Type B pancreatic cell (in vitro differentiated cells): ENCODE measurements at places on chromosomes 3 and 15. TPM values are rescaled to one million over a fixed set of nuclear protein-coding genes. Genes with fewer than 3 reads are reported as not detected.

- no peaks in the 10 kb centered on the region for H3K4me1 ChIP-seq
- peaks cover 54% of the 10 kb centered on the region for H3K27me3 ChIP-seq
- no peak overlapping the region for H3K4me3 ChIP-seq
- no peak overlapping the region for H3K27ac ChIP-seq
- DNase-seq = no peak
- H3K36me3 ChIP-seq = no peaks in the 10 kb centered on the region
Observed at GRCh38 chr3:38636881-38637280, 12.6 kb downstream of the SCN5A start.

The AVEN gene
- total RNA-seq = 6.6 and 10.4 TPM in 2 replicates

DNA sequence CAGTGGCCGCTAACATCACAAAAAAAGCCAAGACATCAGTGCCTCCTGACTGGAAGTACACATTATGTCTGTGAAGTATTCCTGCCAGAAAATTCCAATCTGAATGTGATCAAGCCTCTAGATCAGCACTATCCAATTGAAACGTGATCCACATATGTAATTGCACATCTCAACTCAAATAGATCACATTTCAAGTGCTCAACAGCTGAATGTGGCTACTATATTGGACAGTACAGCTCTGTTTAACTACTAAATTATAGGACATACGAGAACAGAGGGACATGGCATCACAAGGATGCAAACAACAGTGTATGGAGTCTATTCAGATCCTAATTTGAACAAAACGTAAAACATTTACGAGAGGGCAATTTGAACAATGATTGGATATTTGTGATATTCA, 542 bp upstream of the UBAP1L start:
- no peak overlapping the region for H3K27ac ChIP-seq
- H3K36me3 ChIP-seq = peaks cover 49% of the 10 kb centered on the region
- H3K4me3 ChIP-seq = no peak overlapping the region
- H3K4me1 ChIP-seq = peaks cover 14% of the 10 kb centered on the region
- no peak for DNase-seq
- H3K27me3 ChIP-seq = no peaks in the 10 kb centered on the region

DNA sequence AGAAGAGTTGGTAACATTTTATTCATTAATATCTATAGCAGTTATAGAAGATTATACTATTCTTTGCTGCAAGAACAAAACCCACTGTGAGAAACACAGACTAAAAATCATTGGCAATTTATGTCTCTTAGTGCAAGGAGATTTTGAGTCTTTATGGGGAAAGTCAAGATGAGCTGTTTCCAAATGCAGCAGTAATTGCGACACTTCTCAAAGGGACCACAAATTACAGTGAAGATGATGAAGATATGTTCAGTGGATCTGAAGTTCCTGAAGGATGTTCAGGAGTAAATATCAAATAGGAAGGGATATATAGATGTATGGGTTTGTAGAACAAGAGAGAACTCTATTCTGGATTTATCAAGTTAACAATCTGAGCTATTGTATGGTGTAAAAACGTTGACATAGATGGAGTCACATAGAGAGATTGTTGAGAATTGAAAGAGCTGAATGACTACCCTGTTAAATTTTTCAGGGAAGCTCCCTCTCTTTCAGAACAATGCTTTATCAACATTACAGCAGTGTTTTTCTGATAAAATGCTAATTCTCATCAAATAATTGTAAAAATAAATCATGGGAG, 71.8 kb downstream of the DTWD1 start:
- H3K4me3 ChIP-seq = no peak overlapping the region
- no peak for DNase-seq
- H3K27me3 ChIP-seq = no peaks in the 10 kb centered on the region
- H3K27ac ChIP-seq = no peak overlapping the region
- H3K4me1 ChIP-seq = no peaks in the 10 kb centered on the region

The SCAMP5 gene
- total RNA-seq = 38.1 and 41.8 TPM in 2 replicates

The RLBP1 gene
- total RNA-seq = not detected in 2 replicates

GRCh38 chr15:85906640-85907039, 111.9 kb upstream of the KLHL25 start:
- no peak overlapping the region for H3K4me3 ChIP-seq
- H3K27me3 ChIP-seq = peaks cover 15% of the 10 kb centered on the region
- no peak overlapping the region for H3K27ac ChIP-seq
- no peaks in the 10 kb centered on the region for H3K36me3 ChIP-seq

The SI gene
- total RNA-seq = 4.7 and 8.4 TPM in 2 replicates

The AP4E1 gene
- 7.8 and 10.1 TPM in 2 replicates for total RNA-seq

The SCN11A gene
- total RNA-seq = 0.21 and 1.4 TPM in 2 replicates

DNA sequence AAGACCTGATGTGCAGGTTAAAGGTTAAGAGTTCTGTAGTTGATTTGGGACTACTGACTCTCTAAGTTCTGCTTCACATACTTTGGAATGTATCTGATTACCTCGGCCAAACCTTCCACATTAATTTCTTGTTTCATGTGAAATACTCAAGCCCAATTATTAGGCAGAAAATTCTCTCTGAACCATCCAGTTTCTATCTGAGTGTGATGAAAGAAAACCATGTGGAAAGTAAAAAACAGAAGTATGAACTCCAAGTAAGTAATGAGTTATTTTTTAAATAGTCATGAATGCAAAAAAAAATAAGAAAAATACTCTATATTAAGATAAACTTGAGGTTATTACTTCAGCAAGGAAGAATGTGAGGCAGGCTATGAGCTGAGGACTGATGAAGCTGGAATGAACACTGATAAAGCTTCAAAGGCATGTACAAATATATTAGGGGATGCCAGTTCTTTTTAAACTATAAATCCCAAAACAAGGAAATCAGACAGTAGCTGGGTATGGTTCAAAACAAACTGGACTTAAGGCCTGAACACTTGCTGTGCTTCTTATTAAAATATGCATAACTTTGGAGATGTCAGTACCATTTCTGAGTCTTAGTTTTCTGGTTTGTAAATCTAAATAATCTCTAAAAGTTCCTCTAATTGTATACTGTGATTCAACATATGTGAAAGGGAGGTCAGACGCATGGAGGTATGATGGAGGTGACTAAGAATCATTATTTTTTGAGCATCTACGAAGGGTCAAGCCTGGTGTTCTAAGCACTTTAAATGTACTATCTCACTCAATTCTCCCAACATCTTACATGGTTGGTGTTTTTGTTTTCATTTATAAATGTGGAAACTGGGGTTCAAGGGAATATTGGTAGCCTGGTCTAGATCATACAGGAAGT, 59.6 kb downstream of the COL6A6 start:
- DNase-seq = no peak
- peaks cover 24% of the 10 kb centered on the region for H3K27me3 ChIP-seq
- no peak overlapping the region for H3K4me3 ChIP-seq

The FGF7 gene
- 3.0 and 7.8 TPM in 2 replicates for total RNA-seq

GRCh38 chr3:71986606-71987005, 201.7 kb upstream of the PROK2 start:
- no peaks in the 10 kb centered on the region for H3K27me3 ChIP-seq
- no peak overlapping the region for H3K4me3 ChIP-seq
- peaks cover 5% of the 10 kb centered on the region for H3K4me1 ChIP-seq
- no peak overlapping the region for H3K27ac ChIP-seq
- no peak for DNase-seq

- H3K27ac ChIP-seq = no peak overlapping the region
- no peak for DNase-seq
- H3K4me3 ChIP-seq = no peak overlapping the region
Observed at GRCh38 chr3:128307781-128308469, 154.6 kb downstream of the EEFSEC start.

DNA sequence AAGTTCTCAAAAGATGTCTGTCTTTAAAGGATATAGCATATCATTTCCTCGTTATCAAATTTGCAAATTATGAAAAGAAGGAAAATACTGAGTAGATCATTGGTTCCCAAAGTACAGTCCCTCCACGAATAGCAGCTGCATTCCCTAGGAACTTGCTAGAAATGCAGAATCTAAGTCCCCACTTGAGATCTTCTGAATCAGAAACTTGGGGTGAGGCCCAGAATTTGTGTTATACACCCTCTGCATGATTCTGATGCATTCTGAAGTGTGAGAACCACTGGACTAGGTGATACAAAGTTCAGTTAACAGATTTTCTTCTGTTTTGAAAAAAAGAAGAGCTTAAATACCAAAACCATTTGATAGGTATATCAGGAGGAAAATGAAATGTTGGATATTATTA, 77.1 kb downstream of the SLC25A26 start:
- H3K36me3 ChIP-seq = no peaks in the 10 kb centered on the region
- H3K27ac ChIP-seq = no peak overlapping the region
- no peaks in the 10 kb centered on the region for H3K27me3 ChIP-seq
- no peak overlapping the region for H3K4me3 ChIP-seq
- H3K4me1 ChIP-seq = peaks cover 29% of the 10 kb centered on the region

The EAF2 gene
- total RNA-seq = 3.7 and 9.1 TPM in 2 replicates

GRCh38 chr3:189148081-189148507, 23.7 kb upstream of the TPRG1 start:
- H3K27ac ChIP-seq = peak overlapping the region; percentile 54
- no peaks in the 10 kb centered on the region for H3K27me3 ChIP-seq
- H3K36me3 ChIP-seq = no peaks in the 10 kb centered on the region
- no peak for DNase-seq
- peaks cover 10% of the 10 kb centered on the region for H3K4me1 ChIP-seq
- H3K4me3 ChIP-seq = no peak overlapping the region

GRCh38 chr15:90142216-90143165, 40.2 kb upstream of the IDH2 start:
- no peaks in the 10 kb centered on the region for H3K27me3 ChIP-seq
- H3K4me3 ChIP-seq = no peak overlapping the region
- H3K27ac ChIP-seq = peak overlapping the region; percentile 58

DNA sequence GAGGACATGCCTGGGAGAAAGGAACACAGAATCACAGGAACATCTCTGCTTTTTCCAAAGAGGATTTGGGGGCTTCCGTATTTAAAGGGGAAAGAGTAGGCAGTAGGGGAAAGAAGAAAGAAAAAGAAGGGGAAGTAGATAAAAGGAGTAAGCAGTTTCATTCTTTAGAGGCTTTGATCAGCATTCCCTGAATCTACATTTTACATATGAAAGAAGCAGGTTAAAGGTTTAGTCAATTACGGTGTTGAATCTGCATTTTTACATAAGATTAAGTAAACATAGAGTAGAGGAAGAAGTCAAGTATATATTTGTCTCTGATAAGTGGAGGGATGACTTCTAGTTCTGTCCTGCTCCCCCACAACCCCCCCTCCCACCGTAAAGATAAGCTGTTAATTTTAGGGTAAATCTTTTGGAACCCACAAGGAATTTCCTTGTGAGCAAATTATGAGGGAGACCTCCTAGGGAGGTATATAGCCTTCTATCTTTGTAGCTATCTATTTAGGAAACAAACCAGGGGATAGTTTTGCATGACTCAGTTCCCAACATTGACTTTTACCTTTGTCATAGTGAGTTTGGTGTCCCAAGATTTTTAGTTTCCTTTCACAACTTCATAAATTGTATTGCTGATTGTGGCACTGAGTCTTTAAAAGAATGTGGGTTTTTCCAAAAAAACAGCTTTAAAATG, 8.7 kb upstream of the P2RY12 start:
- H3K27me3 ChIP-seq = no peaks in the 10 kb centered on the region
- no peak overlapping the region for H3K27ac ChIP-seq
- no peak for DNase-seq
- H3K4me3 ChIP-seq = no peak overlapping the region
- no peaks in the 10 kb centered on the region for H3K4me1 ChIP-seq

- no peaks in the 10 kb centered on the region for H3K4me1 ChIP-seq
- peaks cover 81% of the 10 kb centered on the region for H3K27me3 ChIP-seq
- no peak for DNase-seq
Observed at GRCh38 chr15:34754674-34755418, at the start of gene GJD2. GJD2 (minus strand) TSS chr15:34754998; CDS start chr15:34754488, 510 bp downstream.

The SPATA12 gene
- total RNA-seq = not detected in 2 replicates

GRCh38 chr15:66600240-66600627, 34.4 kb upstream of the LCTL start:
- peaks cover 4% of the 10 kb centered on the region for H3K4me1 ChIP-seq
- DNase-seq = no peak
- H3K4me3 ChIP-seq = no peak overlapping the region
- H3K27ac ChIP-seq = no peak overlapping the region
- H3K36me3 ChIP-seq = no peaks in the 10 kb centered on the region

DNA sequence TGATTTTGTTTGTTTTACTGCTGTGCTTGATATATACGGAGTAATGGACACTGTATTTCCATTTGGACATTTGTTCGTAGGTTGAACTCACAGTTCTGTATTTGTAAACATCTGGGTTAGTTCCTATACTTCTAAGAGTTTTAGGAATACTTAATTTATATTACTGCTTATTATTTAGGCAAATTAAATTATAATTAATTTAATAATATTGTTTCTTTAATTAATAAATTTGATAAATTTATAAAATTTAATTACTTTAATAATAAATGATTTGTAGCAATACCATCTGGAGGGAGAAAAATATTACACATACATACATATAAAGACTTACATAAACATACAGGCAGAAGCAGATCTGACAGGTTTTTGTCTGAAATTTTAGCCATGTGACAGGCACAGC, 14.5 kb upstream of the B4GALT4 start:
- H3K4me3 ChIP-seq = no peak overlapping the region
- H3K27me3 ChIP-seq = no peaks in the 10 kb centered on the region
- DNase-seq = no peak
- H3K4me1 ChIP-seq = peaks cover 11% of the 10 kb centered on the region
- no peak overlapping the region for H3K27ac ChIP-seq

- no peak overlapping the region for H3K27ac ChIP-seq
- no peak for DNase-seq
- H3K4me1 ChIP-seq = no peaks in the 10 kb centered on the region
- H3K4me3 ChIP-seq = no peak overlapping the region
Observed at GRCh38 chr3:88480822-88481221, 331.1 kb downstream of the C3orf38 start.

DNA sequence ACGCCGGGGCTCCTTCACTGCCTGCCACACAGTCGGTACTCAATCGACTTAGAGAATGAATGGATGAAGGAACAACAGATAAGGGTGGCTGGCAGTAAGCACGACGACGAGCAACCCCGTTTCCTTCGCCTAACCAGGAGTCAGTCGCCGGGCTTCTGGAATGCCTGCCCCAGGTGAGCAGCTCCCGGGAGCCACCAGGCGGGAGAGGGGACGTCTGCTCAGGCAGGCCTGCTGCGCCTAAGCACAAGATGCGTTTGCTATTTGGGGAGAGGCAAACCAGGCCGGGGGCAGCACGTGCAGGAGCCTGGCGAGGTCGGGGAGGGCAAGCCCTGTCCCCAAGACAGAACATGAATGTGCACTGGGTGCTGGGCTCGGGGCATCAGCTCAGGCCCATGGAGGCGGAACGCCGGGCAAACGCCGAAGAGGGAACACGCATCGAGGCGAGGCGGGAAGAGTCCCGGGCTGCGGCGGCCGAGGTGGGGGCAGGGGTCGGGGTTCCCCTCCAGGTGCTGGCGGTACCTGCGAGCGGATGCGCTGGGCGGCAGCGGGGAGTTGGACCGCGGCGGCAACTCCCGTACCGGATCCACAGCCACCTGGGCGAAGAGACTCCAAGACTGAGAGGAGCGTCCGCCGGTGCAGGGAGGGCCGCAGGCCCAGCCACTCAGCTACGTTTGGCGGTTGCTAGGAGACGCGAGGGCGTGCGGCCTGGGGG, at the start of gene CFAP92:
Gene CFAP92, minus strand, starts transcription at position 616 of the 712 bp plus-strand sequence. CDS start 772 bp downstream, outside the sequence.
- H3K27ac ChIP-seq = peak within 1 kb of the TSS; percentile 65
- no peaks in the 10 kb centered on the region for H3K36me3 ChIP-seq
- peak; percentile 93 for DNase-seq
- H3K4me3 ChIP-seq = peak within 1 kb of the TSS; percentile 86

- H3K27ac ChIP-seq = no peak overlapping the region
- no peak overlapping the region for H3K4me3 ChIP-seq
- no peaks in the 10 kb centered on the region for H3K27me3 ChIP-seq
- no peaks in the 10 kb centered on the region for H3K4me1 ChIP-seq
- DNase-seq = no peak
- H3K36me3 ChIP-seq = no peaks in the 10 kb centered on the region
Observed at GRCh38 chr3:17833786-17834559, 91.5 kb upstream of the TBC1D5 start.

The TJP1 gene
- 89.3 and 111 TPM in 2 replicates for total RNA-seq

The CFAP100 gene
- total RNA-seq = 4.3 TPM in 1 of 2 replicates, not detected in the other

The SHC4 gene
- 2.1 and 4.5 TPM in 2 replicates for total RNA-seq
